SW480 (cell line): ENCODE measurements at places on chromosomes 12 and 14.

DNA sequence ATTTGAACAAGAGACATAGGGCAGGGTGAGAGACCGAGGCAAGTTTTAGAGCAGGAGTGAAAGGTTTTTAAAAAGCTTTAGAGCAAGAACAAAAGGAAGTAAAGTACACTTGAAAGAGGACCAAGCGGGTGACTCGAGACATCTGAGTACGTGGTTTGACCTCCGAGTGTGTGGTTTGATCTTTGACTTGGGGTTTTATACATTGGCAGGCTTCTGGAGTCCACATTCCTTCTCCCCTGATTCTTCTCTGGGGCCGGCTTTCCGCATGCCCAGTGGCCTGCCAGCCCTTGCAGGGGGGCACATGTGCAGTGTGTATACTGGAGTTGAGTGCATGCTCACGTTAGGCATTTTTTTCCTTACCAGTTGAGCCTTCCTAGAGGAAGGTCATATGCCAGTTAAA lies 96.3 kb downstream of the SLC15A4 start:
- DNase-seq = no peak

DNA sequence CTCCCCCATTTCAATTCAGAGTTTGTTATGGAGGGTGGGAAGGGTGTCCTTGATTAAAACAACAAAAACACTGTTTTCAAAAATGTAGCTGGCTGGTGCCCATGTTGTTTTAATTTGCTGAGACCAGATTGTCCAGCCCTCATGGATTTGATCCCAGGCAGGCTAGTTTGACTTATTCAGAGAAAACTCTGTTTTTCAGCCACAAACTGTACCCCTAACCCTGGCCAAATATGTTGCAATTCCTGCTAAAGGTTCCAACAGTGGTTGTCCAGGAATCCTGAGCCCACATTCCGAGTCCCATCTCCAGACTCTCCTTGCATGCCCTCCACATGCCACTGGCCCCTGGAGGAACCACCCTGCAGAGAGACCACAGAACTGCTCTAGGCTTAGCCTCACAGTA lies 36.0 kb downstream of the MAP1LC3B2 start:
- no peak for DNase-seq

GRCh38 chr12:123997033-123997822 lies 24.2 kb downstream of the ZNF664 start:
- no peak for DNase-seq

- no peak for DNase-seq
Observed at GRCh38 chr12:121711361-121712189, 977 bp upstream of the TMEM120B start.

- DNase-seq = peak; percentile 81
Observed at GRCh38 chr14:77043177-77043983, 14.9 kb upstream of the IRF2BPL start.

GRCh38 chr12:49264466-49264872 lies 413 bp upstream of the TUBA1C start:
- DNase-seq = no peak

GRCh38 chr14:66043921-66044320 lies 442.2 kb upstream of the CCDC196 start:
- DNase-seq = no peak

DNA sequence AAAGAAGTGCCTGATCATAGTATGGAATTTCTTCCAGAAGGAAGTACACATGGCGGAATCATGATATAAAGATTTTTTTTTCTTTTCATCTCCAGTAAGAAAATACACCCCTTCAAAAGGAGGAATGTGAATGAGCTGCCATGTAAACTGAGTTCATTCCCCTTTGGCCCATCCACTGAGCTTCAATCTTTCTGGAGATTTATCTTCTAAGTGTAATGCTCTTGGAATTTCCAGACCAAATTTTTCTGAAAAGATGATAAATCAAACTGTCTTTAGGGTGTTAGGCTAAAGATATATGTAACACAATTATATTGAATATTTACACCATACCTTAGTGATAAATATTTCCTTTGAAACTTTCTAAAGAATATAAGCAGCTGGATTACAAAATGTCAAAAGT lies 5.2 kb downstream of the DCN start:
- no peak for DNase-seq

DNA sequence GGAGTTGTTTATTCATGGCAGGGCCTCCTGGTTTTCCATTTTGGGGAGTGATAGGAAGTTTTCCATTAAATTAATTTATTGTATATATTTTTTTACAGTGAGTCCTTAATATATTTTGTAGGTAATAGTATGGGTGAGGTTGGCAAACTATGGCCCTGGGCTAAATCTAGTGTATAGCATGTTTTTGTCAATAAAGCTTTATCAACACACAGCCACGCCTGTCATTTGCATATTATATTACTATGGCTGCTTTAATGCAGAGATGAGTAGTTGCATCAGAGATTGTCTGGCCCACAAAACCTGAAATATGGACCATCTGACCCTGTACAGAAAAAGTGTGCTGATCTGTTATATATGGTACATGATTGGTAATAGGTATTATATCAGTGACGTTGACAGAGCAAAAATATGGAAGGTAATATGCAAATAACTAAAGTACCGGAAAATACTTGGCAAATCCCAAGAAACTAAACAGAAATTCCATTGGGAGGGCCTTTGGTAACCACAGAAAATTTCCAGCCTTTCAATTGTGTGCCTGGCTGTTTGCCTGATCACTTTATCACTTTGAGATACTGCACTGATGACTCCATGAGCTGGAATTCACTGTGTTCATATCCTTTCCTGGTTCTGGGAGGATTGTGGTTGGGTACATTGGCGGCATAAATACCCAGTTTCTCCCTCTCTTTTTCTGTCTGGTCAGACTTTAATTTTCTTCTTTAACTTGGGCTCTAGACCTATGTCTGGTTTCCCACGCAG lies 61.7 kb upstream of the RFLNA start:
- DNase-seq = no peak

- DNase-seq = no peak
Observed at GRCh38 chr14:54908190-54908589, 5.6 kb upstream of the GCH1 start.

DNA sequence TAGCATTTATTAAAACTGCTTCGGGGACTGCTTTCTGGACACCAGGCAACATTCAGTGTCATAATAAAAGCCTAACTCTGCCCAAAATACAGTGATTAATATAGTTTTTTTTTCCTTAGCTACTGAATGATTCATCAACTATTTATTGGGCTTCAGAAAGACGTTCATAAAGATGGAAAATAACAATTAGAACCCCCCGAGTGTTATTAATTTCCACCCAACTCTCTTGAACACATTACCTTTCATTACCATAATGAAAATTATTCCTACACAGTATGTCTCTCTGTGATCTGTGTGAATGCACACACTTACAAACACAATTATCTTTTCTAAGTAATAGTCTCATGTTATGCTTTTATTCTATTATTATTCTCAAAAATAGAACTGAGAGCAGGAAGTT lies 473.0 kb downstream of the ADAMTS20 start:
- no peak for DNase-seq

DNA sequence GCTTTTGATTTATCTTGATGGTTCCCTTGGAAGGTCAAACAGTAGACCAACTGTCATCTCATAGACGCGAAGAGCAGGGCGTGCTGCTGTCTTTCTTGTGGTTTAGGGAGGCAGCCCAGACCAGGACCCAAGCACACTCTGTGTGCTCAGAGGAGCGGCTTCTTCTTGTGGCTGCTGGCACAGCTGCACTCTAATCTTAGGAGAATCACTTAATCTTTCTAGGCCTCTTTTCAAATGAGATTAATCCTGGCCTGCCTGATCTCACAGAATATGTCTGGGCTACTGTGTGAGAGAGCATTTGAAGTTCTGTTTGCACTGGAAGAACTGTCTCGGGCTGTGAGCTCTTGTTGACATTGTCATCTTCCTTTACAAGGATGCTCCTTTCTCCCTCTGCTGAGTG lies 60.0 kb upstream of the TRAF3 start:
- DNase-seq = no peak

- DNase-seq = peak; percentile 84
Observed at GRCh38 chr12:27620121-27620520, 76.1 kb upstream of the REP15 start.

DNA sequence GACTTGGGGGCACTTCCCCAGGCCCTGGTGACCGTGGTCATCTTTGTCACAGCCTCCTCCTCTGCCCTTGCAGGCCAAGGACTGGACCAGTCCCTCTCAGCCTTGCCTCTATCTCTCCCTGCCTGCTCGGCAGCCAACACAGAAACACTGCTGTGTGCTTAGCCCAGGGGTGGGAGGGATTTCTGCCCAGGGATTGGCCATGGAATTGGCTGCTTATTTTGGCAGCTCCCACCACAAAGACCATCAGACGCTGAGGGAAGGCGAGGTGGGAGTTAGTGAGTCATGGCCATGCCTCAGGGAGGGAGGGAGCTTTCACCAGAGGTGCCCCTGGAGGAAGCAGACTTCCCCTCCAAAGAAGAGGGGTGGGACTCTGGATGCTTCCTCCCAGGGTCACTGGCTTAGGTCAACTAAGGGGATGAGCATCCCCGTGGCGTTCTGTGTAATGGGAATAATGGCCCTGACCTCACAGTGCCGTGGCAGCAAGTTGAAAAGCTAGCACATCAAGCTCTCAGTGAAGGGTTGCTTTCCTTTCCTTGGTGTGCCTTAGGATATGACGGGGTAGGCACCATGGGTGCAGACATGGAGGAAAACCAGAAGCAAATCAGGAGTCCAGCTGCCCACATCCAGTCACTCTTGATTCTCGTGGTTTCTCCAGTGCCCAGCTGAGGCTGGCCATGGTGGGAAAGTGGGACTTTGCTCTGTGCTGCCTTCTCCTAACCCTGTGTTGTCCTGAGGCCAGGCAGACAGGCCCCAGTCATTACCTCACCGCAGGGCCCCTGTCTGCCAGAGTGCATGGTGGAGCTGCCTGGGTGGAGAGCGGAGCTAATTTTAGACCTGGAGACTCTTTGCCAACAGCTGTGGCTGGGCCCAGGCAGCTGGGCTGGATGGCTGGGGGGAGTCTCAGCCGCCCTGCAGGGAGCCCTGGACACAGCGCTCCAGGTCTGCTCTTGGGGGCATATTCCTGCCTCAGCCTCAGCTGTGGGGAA lies 21.4 kb downstream of the B4GALNT3 start:
- no peak for DNase-seq

GRCh38 chr14:79721399-79722084 lies 489.8 kb downstream of the DIO2 start:
- no peak for DNase-seq

DNA sequence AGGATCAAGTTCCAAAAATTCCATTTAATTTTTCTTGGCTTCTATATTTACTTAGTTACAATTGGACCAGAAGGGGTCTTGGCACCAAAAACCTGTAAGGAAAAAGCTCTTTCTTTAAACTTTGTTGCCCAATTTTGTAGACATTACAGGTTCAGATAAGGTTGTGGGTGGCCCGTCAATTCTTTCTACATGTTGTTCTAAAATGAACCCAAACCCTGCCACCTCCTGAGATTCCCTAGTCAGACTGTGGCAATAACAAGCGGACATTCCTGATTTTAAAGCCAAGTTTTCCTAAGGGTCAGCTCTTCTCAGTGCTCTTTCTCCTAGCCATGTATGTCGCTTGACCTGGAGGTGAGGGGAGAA lies 45.0 kb upstream of the GSG1 start:
- no peak for DNase-seq

DNA sequence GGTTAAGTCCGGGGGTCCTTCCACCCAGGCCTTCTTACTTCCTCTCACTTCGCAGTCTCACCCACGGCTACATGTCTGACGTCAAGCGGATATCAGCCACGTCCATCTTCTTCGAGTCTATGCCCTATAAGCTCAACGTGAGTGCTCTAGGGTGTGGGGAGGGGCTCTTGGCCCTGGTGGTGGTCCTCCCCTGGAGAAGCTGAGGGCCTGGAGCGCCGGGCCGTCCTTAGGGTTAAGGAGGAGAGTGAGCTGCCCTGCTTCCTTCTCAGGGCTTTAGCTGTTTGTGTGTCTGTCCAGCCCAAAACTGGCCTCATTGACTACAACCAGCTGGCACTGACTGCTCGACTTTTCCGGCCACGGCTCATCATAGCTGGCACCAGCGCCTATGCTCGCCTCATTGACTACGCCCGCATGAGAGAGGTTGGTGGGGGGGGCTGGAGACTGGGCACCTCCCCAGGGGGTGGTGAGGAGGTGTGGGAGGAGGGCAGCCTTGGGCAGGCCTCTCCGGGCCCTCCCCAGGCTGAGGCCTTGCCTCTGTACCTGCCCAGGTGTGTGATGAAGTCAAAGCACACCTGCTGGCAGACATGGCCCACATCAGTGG lies 2.7 kb downstream of the SHMT2 start:
- DNase-seq = no peak

- no peak for DNase-seq
Observed at GRCh38 chr12:124398578-124399227, 103.8 kb downstream of the RFLNA start.

- DNase-seq = no peak
Observed at GRCh38 chr12:27578689-27579372, 54.8 kb downstream of the PPFIBP1 start.

DNA sequence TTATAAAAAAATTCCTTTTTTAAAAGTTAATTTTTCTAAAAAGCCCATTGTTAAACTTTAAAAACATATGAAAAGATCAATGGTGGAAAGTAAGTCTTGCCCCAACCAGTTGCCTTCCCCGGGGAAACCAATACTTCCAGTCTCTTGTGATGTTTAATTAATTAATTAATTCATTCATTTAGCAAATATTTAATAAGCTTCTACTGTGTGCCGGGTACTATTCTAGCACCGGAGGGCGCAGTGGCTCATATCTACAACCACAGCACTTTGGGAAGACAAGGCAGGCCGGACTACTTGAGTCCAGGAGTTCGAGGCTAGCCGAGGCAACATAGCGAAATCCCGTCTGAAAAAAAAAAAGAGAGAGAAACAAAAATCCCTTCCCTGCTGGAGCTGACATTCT lies 87.4 kb downstream of the HECTD4 start:
- DNase-seq = no peak

DNA sequence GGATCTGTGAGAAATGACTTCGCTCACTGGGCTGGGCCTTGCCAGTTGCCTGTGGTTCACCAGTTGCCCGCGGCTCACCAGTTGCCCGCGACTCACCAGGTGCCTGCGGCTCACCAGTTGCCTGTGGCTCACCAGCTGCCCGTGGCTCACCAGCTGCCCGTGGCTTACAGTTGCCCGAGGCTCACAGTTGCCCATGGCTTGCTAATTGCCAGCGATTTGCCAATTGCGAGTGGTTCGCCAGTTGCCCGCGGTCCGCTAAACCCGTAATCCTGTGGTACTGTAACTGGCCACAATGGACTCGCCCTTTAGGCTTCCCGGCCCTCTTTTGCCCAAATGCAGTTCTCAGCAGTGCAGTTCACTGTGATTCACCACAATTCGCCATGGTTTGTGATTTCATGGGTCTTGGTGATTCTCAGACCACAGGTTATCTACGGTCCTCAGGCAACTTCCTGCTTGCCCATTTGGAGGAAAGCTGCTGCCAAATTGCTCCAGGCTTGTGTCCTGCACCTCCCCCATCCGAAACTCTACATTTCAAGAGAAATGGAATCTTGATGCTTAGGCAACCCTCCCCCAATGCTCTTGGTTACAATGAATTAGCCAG lies 15.0 kb upstream of the MEG3 start:
- DNase-seq = peak; percentile 25

- no peak for DNase-seq
Observed at GRCh38 chr12:53182903-53183302, 2.2 kb upstream of the CSAD start.
